ENCODE measurements at places on chromosomes 13 and 19.
A peak's percentile ranks its signal among the peaks of the same experiment; 100 is the strongest.

- peak; percentile 26 for DNase-seq
Observed at GRCh38 chr13:113862931-113863523, 849 bp downstream of the GAS6 start.

DNA sequence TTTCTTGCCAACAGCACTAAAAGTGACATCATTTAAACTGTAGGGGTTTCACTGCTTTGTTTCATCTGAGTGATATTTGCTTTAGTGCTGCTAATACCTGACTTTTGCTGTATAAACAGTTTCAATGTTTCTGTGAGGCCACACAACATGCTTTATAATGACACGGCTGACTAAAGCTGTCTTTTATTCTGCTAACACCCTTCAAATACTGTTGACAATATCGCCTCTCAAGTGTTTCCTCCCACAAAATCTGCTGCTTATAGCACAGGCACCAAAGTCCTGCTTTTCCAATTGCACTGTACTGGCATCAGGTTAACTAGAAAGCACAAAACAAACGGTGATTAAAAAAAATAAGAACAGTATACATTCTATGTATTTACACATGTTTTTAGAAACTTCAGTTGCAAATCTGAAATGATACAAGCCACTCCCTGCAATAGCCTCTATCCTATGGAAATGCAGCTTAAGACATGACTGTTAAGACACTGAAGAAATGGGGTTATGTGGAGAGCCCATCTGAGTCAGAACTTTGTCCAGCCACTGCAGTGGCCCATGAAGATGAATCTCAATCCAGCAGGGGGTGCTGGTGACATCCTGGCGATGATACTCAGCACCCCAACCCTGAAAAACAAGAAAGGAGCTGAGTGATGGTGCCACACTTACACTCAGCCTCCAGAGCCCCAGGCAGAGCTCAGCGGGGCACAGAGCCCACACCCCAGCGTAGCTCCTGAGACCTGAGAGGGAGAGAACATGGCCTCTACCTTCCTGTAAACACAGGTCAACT lies 29.4 kb downstream of the RFXAP start:
- DNase-seq: peak; percentile 9

DNA sequence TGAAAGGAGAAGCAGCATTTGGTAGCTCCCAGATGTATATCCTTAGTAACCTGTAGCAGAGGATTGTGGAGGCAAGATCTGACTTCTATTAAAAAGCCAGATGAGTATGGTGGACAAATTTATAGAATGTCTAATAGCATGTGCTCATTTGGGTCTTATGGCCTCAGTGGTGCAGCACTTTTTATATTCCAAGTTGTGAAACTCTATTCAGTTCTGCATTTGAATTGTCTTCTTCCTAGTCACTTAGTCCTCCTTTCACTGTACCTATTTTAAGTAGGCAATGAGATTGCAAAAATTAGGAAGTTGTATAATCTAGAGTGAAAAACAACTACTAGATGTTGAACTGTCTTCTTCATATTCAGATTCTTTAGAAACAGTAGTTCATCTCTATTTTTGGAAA lies 412.5 kb upstream of the PCDH9 start:
- no peak for DNase-seq

DNA sequence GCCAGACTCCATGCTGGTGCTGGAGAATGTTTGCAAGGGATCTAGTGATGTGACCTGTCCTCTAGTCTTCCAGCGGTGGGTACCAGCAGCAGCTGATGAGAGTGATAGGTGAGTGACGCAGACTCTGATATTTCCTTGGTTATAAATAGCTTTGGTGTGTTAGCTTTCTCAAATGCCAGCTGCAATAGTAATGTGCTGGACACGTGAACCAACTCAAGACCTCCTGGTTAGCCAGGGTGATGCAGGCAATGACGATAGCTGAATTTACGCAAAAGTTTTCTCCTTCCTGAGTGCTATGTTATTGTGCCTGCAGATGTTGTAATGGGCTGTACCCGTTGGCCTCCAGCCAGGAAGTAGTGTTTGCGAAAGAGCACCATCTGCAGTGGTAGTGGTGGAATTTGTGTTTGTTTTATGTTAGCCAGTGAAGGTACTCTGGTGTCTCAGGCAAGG lies 129.5 kb downstream of the CYSLTR2 start:
- no peak for DNase-seq

GRCh38 chr13:112722433-112723263 lies 32.8 kb downstream of the ATP11A start:
- no peak for DNase-seq

DNA sequence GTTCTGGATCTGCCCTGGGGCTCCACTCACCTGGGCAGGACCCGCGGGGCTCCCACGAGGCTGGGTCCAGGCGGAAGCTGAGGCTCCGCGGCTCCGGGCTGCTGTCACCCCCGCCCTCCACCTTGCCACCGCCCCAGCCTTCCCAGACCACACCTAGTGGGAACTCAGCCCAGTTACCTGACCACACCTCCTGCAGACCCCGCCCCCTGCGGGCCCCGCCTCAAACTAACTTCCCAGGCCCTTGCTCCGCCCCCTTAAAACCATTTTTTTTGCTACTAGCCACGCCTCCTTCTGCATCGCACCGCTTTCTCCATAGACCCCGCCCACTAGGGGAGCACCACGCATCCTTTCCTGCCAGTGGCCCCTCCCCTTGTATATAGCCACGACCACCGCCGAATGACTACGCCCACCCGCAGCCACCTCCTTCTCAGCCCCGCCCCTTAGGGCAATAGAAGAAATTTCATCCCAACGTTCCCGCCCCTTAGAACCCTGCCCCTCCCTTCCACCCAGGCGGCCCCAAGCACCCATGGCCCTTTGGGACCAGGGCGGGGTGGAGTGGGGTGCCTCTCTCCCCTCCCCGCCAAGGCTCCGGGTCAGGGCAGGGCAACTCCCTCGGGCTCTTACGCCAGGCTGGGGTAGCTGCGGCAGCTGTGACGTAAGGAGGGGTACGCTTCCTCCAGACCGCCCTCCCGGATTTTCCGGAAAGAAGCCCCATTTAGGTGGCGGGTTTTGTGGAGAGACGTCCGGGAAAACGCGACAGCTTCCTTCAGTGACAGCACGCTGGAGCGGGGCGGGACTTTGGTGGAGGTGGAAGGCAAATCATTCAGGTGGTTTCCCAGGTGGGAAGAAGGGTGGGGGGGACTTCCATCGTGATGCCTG lies at the start of gene SH2D3A:
Gene SH2D3A (minus strand): TSS at position 79 of the 879 bp plus-strand sequence. CDS start 3,687 bp downstream, outside the sequence.
- DNase-seq: peak; percentile 96

GRCh38 chr19:52554216-52554971 lies 15.7 kb upstream of the ZNF701 start:
- no peak for DNase-seq

DNA sequence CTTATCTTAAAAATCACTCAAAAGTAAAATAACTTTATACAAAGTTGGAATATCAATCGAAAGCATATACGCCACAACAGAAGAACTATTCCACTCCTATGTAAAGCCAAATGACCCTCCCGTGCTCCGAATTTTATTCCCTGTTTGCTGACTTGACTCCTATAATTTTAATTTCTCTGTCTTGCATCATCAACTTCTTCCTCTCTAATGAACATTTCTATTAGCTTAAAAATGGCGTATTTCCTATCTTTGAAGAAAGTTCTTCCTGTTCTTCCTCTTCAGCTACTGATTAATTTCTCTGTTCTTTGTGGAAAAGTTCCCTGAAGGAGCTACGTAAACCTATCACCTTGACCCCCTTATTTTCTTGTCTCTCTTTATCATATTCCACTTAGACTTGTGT lies 389.3 kb downstream of the LMO7 start:
- no peak for DNase-seq

- DNase-seq: no peak
Observed at GRCh38 chr13:21328201-21328600, 130.9 kb downstream of the ZDHHC20 start.

GRCh38 chr13:94595001-94595949 lies 677 bp downstream of the TGDS start:
- peak; percentile 50 for DNase-seq

DNA sequence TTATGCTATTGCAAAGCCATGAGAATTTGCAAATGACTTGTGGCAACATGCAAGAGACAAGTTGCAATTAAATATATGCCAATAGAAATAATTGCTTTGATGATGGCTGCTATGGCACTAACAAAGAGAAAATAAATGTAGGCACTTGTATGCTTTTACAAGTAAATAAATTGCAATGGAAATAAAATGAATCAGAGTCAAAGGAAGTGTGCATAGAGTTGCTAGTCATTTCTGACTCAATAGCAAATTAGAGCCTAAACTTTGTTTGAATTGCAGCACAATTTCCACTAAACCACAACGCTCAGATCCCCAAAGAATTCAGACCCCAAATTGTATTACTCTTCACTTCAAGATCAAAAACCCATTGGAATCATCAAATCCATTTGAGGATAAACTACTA lies 792.1 kb upstream of the ARGLU1 start:
- DNase-seq: no peak

DNA sequence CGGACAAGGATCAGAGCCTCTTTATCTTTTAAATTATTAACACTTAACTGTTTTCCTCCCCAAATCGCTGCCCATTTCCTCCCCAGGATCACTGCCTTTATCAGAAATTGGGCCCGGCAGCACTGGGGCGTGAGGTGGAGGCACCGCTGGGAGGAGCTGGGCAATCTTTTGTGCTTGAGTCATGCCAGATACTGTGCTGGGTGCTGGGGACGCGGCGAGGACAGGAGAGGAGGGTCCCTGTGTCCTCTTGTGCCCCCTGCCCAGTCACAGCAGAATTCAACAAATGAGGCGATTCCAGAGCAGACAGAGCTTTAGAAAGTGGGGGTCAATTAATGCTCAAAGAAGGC lies 347.8 kb downstream of the ZNF536 start:
- DNase-seq: no peak

DNA sequence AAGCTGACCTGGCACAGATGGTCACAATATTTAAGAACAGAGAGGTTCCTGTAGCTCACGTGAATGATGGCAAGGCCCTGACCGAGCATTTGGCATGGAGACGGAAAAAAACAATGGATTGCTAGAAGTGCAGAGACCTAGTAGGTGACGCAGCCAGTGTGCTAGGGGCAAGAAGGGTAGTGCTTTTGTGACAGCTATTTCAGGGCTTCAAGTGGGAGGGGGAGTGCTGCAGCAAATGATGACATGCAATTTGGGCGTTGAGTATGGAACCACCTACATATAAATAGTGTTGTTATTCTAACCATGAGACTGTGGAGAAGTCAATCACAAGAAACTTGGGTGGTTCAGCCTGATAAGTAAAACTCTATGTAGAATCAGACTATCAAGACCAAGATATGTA lies 65.7 kb upstream of the IL17D start:
- DNase-seq: no peak

DNA sequence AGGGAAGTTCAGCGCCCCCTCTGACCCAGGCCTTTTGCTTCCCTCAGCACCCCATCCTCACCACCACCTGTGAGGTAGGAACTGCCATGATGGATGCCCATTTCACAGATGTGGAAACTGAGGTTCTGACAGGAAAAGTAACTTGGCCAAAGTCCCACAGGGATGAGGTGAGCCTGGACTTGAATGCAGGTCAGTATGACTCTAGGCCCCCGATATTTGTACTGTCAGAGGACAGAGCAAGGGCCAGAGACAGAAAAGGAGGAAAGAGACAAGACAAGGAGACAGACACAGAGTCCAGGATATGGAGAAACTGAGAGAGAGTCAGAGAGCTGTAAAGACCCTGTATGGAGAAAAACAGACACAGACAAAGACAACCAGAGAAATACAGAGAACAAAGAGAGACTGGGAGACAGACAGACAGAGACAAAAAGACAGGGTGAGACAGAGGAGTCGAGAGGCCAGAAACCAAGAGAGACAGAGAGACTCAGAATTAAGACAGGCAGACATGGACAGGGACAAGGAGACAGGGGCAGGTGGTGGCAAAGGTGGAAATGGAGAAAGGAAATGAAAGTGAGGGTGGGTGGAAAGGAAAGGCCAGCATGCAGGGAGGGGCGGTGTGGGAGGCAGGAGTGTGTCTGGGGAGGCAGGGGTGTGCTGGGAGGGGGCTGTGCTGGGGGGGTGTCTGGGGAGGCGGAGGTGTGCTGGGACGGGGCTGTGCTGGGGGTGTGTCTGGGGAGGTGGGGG lies 5.0 kb downstream of the ERFL start:
- no peak for DNase-seq

DNA sequence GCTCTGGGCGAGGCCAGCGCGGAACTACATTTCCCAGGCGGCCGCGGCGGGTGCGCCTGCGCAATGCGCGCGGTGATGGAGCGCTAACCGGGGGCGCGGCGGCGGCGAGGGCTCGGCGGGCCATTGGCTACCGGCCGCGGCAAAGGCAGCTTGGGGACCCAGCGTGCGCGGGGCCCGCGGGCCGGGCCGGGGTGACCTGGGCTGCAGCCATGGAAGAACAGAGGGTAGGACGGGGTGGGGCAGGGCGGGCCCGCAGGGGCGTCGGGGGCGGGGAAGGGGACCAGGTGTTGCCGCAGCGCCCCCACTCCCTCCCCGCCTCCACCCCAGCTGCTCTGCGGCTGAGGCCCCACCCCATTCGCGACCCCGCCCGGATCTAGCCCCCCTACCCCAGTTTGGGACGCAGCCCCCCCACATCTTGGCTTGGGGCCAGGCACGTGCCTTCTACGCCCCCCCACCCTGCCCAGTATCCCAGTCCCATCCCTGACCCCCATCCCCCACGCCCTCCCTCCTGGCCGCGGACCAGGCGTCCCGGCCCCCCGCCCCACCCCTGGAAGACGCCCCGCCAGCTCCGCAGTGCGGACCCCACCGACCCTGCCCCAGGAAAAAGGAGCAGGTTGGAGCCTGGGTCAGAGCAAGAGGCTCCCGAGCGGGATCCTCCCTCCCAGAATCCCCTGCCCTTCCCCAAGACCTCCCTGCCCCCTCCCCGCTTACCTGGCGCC lies at the start of gene FSD1:
Gene FSD1 (plus strand): TSS at position 61 of the 719 bp plus-strand sequence. CDS start 149 bp downstream, at position 210.
- peak; percentile 81 for DNase-seq

DNA sequence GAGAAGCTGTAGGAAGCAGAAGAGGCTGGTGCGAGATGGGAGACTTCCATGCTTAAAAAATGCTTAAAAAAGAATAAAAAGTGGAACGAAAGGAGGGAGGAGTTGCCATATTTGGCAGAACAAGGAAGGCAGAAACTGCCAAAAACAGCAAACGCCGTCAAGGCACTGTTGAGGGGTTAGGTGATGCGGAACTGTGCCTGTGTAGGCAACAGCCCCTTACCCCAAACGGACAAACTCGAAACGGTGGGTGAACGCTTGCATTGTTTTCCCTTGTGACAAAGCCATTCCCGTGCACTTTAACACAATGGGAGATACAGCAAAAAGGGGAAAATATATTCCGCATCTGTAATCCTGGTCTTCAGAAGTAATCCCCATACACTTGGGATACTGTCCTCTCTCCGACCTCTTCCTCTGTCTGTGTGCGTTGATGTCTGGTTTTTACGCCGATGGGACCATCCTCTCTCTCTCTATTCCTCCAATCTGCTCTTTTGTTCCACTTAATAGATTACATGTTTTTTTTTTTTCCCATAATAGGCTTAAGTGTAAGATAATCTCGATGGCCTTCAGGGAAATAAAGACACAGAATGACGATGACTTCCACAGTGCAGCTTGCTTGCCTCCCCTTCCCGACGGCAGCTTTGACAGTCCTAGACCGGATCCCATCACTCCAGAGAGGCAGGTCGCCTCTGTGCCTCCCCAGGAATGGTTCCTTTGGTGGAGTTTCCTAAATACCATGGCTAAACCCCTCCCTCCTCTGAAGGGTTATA lies 132.7 kb upstream of the RNF113B start:
- DNase-seq: no peak

GRCh38 chr19:45473367-45473681 lies 5.5 kb downstream of the FOSB start:
- no peak for DNase-seq

GRCh38 chr13:103033999-103034398 lies 32.2 kb downstream of the SLC10A2 start:
- no peak for DNase-seq

GRCh38 chr13:98918771-98919170 lies 59.1 kb downstream of the DOCK9 start:
- DNase-seq: no peak

- DNase-seq: no peak
Observed at GRCh38 chr19:1833540-1833939, 14.7 kb downstream of the REXO1 start.

- no peak for DNase-seq
Observed at GRCh38 chr13:45490068-45490467, 25.3 kb downstream of the COG3 start.

Measured in activated CD4-positive, alpha-beta T cell treated with anti-CD3 and anti-CD28 coated beads, Interleukin-2, amount 50 U/mL, for 48 hours (primary cell).